ENCODE measurements at places on chromosomes 3 and 15.

DNA sequence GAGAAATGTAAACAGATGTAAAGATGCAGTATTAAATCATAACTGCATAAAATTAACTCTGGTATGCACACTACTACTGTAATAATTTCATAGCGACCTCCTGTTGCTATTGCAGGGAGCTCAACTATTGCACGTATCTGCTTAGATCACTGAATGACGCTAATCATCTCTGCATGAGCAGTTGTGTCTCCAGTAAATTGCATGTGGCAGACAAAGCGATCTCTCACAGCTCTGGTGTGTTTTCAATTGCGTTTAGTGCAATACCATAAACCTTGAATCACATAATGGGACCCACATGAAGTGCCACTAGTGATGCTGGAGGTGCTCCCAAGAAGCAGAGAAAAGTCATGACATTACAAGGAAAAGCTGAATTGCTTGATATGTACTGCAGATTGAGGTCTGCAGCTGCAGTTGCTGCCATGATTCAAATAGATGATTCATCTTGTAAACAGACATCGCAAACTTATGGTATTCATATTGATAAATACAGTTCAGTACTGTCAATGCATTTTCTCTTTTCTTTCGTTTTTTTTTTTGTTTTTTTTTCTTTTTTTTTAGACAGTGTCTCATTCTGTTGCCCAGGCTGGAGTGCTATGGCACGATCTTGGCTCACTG, 30.2 kb upstream of the LCTL start:
- DNase-seq, result no peak

- no peak for DNase-seq
Measured at GRCh38 chr3:2655229-2655701, 454.9 kb downstream of the IL5RA start.

DNA sequence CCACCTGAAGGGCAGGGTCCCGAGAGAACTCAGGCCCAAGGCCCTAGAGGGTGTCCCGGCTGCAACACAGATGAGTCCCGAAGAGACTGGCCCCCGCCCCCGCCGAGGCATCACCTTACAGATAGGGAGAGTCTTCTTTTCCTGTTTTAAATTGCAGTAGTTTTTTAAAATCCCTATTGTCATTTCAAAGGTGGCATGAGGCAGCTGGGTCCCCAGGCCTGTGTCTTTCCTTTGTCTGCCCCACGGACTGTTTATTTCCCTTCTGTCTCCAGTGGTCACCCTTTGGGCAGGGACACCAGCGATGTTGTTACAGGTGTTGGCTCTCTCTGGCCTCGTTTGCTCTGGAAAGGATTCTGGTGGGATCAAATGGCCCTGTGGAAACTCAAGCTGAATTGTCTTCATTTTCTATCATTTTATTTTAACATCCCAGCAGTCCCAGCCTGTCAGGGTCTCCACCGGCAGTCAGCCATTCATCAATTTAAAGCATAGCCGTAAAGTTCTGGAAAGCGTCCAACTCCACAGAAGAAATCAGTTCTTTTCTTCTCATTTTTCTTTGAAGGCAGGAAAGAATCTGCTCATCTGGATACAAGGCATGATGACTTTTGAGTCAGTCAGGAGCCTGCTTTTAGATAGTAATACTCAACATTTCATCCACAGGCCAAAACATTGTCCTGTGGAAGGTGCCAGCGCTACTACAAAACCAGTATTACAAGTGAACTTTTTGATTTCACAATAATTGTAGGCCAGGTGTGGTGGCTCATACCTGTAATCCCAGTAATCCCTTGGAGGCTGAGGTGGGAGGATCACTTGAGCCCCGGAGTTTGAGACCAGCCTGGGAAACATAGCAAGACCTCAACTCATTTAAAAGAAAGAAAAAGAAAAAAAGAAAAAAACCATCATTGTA, 96.2 kb downstream of the HES1 start:
- no peak for DNase-seq

- no peak for DNase-seq
Measured at GRCh38 chr15:59347915-59348314, 24.8 kb downstream of the MYO1E start.

DNA sequence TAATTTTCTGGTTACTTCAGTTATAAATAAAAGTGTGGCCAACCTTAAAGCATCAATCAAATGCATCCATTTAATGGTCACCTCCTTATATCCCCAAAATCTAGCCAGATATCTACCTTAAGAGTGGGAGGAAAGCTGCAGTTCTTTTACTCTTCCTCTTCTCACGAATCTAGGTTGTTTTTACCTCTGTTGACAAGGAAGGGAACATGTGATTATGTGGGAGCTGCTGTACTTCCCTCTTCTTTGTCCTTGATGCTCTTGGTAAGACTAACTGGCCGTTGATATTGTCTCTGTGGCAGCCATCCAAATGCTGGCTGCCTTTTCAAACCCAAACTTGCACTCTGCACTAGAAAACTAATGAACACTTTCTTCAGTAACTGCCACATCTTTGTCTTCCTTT, 275.3 kb upstream of the CADM2 start:
- no peak for DNase-seq

DNA sequence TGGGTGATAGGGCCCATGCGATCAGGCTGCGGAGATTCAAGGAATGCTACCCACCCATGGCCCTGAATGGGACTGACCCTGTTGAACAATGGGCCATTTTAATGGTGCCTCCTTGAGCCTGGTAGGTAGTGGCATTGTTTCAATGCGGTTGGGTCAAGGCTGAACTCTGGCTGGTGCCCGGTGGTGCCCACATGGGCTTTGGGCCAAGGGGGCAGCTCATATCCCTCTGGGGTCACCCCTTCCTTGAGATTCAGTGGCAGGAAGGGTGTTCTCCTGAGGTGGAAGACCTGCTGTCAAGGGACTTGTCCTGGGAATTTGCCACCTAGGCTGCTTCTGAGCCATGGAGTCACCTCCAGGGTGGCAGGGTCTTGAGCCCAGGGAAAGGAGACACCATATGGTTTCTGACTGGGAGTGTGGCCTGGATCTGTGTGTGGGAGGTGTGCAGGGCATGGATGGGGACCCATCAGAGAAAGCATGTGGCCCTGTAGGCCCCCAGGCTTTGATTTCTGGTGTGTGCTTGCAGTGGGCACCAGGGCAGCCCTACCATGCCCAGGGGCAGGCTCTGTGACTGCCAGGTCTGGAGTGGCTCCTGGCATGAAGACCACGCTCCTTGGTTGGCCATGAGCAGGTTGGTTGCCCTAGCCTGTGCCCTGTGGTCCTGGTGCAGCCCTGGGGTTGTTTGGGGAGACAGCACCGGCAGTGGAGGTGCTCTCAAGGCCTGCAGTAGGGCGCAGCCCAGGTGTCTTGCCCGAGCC, 199.9 kb downstream of the UBE3A start:
- no peak for DNase-seq

- no peak for DNase-seq
Measured at GRCh38 chr3:111808439-111808838, 50.6 kb upstream of the PHLDB2 start.

GRCh38 chr3:120344349-120344748, 4.8 kb downstream of the LRRC58 start:
- DNase-seq, result no peak

- DNase-seq, result no peak
Measured at GRCh38 chr3:188361888-188362287, 207.9 kb downstream of the LPP start.

DNA sequence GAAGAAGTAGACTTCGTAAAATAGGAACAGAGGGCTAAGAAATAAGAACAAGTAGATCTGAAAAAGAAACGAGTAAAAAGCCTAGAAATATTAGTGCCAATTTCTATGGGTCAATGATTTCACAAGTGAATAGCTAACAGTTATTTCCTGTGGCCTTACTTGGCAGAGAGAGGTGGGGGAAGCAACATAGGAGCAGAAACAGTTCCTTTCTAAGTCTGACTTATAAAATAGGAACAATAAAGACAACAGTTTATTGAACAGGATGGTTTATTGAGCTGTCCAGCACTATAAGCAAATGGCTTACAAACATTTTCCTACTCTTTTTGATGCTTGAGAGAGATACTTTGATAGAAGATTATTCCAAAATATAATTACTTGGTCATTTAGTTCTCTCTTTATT, 37.9 kb downstream of the AGTR1 start:
- no peak for DNase-seq

DNA sequence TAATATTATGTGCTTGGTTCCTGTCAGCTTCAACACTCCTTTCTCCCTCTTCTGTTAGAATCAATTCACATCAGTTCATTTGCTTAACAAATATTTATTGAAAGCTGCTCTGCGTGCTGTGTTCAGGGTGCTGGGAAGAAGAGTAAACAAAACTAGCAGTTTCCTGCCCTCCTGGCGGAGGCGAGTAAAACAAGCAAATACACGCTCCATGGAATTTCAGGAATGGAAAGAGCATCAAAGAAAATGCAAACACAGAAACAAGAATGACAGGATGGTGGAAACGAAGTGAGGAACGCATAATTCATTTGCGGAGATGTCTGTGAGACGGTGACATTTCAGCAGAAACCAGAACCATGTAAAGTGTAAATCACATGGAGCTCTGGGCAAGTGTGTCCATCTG, 49.4 kb upstream of the SPTSSB start:
- DNase-seq, result no peak

- no peak for DNase-seq
Measured at GRCh38 chr15:101255615-101256241, 3.9 kb upstream of the CHSY1 start.
